AG08395 (cell line): ENCODE measurements at places on chromosomes 13 and 19.

- DNase-seq = no peak
Observed at GRCh38 chr19:28665748-28666147, 547.2 kb downstream of the UQCRFS1 start.

- no peak for DNase-seq
Observed at GRCh38 chr13:27295660-27296059, 25.0 kb downstream of the RASL11A start.

DNA sequence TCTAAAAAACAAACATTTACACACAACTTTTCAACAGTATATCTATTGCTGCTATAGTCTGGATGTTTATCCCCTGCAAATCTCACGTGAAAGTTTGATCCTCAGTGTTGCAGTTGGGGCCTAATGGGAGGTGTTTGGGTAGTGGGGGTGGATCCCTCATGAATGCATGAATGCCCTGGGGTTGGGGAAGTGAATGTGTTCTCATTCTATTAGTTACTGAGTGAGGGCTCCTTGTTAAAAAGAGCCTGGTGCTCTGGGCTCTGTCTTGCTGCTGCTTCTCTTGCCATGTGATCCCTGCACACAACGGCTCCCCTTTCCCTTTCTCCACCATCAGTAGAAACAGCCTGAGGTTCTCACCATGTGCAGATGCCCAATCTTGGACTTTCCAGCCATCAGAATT, 242.7 kb upstream of the HTR2A start:
- no peak for DNase-seq

- no peak for DNase-seq
Observed at GRCh38 chr19:29410601-29411000, 115.2 kb upstream of the VSTM2B start.

GRCh38 chr13:59492030-59492636, 671.6 kb downstream of the DIAPH3 start:
- DNase-seq = no peak

DNA sequence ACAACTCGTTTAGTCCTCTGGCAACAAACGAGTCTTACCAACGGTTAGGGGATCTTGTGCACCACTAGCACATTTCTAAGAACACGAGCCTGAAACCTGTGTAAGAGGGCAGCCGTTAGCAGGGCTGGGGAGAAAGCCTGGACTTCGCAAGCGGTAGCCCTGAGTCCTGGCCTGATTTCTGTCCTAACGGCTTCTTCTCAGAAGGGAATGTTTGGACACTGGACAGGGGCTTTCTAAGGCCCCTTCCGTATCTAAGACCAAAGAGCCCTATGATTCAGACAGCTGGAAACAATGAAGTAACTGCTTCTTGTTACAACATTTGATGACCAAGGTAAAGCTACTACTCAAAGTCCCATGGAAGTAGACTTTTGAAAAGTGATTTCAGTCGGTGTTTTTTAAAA, 2.2 kb downstream of the ANKRD10 start:
- DNase-seq = peak; percentile 31

DNA sequence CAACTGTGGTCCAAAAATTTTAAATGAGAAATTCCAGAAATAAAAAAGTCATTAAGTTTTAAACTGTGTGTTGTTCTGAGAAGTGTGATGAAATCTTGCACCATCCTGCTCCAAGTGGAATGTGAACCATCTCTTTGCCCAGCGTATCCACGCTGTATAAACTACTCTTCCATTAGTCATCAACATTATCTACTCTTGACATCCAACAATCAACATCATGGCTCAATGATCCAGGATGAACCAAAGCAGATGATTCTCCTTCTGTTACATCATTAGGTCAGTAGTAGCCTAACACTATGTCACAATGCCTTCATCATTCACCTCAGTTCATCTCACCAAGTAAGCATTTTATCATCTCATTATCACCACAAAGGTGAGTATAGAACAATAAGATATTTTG, 55.3 kb downstream of the SUCLA2 start:
- no peak for DNase-seq

DNA sequence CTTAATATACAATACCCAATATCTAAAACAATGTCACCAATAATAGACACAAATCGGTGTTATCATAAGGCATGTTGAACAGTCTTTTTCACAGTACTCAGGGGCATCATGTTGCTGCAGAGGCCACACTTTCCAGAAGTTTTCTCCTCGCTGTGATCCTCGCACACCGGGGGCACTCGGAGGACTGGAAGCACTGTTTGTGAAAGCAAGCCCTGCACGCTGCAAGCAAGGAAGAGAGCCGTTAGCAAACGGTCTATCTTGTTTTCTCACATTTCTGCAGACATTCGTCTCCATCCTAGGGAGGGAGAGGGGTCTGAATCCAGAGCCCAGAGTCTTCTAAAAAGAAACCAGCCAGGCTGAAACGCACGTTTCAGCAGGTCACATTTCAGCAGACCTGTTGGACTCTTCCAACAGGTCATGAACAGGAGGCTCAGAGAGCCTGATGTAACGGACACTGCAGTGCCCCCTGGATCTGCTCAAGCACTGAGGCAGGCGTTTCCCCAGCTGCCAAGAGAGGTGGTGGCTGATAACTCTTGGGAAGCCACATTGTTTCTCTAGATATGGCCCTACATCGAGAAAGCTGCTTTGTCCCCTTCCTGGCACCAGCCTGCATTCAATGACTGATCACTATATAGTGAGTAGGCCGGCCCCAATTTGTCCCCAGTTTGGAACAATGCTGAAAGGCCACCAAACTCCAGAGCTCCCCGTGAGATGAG, 43.6 kb downstream of the RUBCNL start:
- no peak for DNase-seq

- no peak for DNase-seq
Observed at GRCh38 chr19:33385956-33386355, 12.4 kb downstream of the CEBPG start.

DNA sequence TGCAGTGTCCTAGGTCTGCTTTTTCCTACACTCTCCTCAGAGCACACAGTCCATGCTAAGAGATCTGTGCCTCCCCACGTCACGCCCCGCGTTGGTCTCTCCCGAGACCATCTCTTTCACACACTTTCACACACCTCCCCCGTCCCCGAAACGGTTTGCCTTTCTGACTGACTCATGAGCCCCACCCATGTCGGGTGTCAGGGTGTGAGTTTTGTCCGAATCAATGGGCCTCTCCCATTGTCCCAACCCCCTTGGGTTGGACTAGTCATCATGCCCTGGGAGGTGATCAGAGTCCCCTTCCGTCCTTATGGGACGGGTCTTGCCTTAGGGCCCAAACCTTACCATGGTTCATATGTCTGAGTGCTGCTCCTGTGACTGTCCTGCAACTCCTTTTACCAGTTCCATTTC, 214.0 kb upstream of the HTR2A start:
- no peak for DNase-seq

- peak; percentile 28 for DNase-seq
Observed at GRCh38 chr13:74114202-74114601, 20.0 kb downstream of the KLF12 start.

- DNase-seq = no peak
Observed at GRCh38 chr13:22765547-22765946, 415.2 kb upstream of the SGCG start.

- peak; percentile 63 for DNase-seq
Observed at GRCh38 chr13:23447927-23448326, 14.4 kb upstream of the SACS start.

GRCh38 chr19:33267706-33268105, 34.6 kb downstream of the CEBPA start:
- no peak for DNase-seq

GRCh38 chr13:36628377-36629056, 45.3 kb upstream of the SERTM1 start:
- no peak for DNase-seq

GRCh38 chr19:31258211-31259052, 90.8 kb downstream of the TSHZ3 start:
- no peak for DNase-seq

GRCh38 chr13:67100730-67101129, 129.4 kb downstream of the PCDH9 start:
- DNase-seq = no peak

DNA sequence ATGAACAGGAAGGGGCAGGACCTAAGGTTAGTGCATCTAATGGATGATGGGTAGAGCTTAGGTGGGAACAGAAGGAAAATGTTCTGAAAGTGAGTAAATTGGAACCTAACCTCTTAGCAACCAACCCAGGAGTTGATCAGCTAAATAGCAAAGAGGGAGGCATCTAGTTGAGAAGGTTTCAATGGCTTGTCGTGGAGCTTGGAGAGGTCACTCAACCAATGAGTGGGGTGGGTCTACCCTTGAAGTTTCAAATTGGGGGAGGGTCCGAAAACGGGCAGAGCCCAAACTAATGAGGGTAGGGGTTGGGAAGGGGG, 5.7 kb upstream of the SHKBP1 start:
- no peak for DNase-seq

DNA sequence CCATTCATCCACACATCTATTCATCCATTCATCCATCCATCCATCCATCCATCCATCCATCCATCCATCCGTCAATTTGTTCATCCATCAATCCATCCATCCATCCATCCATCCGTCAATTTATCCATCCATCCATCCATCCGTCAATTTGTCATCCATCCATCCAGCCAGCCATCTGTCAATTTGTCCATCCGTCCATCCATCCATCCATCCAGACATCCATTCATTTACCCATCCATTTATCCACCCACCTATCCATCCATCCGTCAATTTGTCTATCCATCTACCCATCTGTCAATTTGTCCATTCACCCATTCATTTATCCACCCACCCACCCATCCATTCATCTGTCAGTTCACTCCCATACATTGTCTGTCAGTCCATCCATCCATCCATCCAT, 209.5 kb upstream of the ZNF536 start:
- no peak for DNase-seq

DNA sequence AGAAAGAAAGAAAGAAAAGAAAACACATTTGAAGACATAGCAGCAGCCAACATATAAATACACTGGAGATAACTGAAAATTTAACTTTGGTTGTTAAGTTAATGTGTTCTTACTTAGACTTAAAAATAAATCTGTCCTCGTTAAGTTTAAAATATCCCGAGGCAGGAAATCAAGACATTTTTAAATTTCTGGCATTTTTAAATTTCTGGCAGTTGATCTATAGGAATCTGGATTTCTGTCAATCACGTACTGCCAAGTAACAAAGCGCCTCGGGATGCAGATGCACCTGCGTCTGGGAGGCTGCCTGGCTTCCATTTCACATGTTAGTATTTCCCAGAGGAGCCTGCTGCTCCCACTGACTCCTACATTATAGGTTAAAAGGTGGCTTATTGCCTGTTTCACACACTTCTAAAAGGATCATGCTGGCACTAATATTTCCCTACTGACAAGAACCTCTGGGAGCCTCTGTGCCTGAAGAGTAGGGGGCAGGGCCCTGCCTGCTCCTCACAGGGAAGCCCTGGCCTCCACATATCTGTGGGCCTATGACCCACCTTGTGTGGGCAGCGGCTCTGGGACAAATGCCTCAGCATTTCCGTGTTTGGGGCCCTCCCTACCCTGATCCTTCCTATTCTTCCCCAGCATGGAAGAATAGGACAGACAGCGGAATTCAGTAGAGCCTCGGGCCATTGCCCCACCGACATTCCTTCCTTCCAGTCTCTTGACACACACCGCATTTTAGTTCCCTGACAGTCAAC, 62.8 kb upstream of the ATP12A start:
- no peak for DNase-seq

DNA sequence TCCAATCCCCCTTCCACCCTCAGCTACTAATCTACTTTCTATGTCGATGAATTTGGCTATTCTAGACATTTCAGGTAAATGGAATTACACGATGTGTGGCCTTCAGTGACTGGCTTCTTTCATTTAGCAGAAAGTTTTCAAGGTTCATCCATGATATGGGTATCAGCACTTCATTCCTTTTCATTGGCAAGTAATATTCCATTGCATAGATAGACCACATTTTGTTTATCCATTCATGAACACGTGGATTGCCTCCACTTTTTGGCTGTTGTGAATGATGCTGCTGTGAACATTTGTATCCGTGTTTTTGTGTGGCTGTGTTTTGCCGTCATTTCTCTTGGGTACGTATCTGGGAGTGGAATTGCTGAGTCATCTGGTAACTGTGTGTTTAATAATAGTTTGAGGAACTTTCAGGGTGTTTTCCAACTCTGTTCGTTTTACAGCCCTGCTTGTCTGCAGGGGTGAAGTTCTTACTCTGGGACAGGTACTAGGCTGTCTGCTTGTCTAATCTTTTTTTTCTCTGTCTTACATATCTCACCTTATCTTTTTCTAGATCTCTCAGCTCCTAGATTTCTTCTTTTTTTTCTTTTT, 32.5 kb downstream of the MARK4 start:
- DNase-seq = no peak

DNA sequence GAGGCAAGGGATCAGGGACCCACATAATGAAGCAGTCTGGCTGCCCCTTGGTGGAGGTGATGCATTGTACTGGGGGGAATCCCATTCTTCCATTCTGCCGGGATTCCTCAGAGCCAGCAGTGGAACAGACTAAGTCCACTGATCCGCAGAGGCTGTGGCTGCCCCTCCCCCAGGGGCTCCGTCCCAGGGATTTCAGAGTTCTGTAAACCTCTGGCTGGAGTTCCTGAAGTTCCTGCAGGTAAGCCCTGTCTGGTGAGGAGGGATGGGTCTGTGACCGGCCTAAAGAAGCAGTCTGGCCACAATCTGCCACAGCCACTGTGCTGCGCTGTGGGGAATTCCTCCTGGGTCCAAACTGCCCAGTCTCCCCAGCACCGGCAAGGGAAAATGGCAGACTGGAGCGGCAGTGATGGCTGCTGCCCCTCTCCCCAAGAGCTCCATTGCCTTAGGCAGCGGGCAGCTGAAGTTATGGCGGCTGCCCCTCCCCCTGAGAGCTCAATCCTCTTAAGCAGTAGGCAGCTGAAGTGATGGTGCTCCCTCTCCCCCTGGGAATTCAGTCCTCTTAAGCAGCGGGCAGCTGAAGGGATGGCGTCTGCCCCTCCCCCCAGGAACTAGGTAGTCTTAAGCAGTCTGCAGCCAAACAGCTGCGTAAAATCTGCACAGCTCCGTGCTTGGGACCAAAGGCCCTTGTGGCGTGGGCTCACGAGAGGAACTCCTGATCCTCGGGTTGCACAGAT, 155.7 kb downstream of the PCDH17 start:
- DNase-seq = no peak

DNA sequence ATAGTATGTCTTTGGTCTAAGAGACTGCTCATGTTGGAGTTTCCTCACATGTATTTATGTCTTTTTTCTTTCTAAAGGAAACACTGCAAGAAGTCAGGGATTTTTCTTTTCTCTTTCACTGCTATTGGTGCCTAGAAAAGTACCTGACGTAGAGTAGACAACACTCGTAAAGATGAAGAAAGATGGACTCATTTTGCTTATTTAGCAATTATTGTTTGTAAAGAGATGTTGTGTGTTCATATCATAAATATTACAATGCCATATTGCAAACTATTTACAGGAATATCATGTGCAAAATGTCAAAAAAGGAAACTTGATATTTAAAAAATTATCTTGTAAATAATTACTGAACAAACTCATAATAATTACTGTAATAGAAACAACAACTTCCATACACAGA, 2711.5 kb upstream of the PCDH20 start:
- DNase-seq = no peak

GRCh38 chr13:62207388-62207787, 791.7 kb upstream of the PCDH20 start:
- DNase-seq = no peak

DNA sequence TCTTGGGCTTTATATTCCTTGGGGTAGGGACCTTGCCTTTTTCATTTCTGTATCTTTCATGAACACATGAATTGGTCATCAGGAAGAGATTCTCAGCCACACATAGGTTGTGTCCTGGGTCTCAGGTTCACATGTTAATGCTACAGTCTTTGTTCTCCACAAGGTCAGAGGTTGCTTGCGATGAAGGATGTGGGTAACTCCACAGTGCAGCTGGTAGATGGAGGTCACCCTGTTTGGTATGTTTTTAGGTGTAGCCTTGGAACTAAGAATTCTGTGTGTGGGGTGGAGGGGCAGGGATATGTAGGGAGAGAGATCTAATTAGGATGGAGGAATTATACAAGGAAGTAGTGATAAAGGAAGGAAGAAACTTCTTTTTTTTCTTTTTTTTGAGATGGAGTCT, 23.2 kb downstream of the CEACAM1 start:
- no peak for DNase-seq
